ENCODE measurements at places on chromosomes 6 and 20. TPM values are rescaled to one million over a fixed set of nuclear protein-coding genes. Genes with fewer than 3 reads are reported as not detected.

- DNase-seq = no peak
Measured at GRCh38 chr6:52547647-52548352, 29.1 kb downstream of the TRAM2 start.

DNA sequence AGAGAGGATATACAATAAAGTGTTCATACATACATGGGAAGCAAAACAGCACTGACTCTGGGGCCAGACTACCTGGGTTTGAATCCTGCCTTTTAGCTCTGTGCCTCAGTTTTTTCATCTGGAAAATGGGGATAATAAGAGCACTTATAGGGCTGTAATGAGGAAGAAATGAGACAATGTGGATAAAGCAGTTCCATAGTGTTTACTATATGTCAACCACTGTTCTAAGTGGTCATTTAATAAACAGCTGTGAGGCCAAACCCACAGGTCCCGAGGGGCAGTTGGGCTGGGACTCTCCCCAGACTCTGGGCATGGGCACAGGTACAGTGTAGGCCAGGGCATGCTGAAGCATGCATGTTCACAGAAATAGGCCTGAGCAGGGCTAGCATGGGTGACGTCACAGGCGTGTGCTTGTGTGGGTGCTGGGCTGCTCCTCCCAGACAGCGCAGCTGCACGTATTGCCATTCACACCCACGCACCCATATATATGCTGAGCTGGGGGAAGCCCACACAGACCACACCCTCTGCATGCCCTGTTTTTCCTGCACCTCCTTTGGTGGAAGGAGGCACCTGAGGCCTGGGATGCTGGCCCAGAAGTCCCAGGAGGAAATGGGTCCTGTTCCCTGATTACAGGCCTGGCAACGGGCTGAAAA lies 3.5 kb upstream of the PLCG1 start:
- DNase-seq = peak; percentile 25

GRCh38 chr20:57693002-57693582 lies 16.7 kb downstream of the PMEPA1 start:
- DNase-seq = no peak

GRCh38 chr6:40630488-40630887 lies 43.3 kb upstream of the LRFN2 start:
- no peak for DNase-seq

GRCh38 chr6:24760210-24760609 lies 14.5 kb upstream of the GMNN start:
- DNase-seq = no peak

The CALHM6 gene
- total RNA-seq = 3.4 TPM

The CDK19 gene
- total RNA-seq = 22.4 TPM

The SLC12A5 gene
- 0.69 TPM for total RNA-seq
